T-helper 2 cell (primary cell): ENCODE measurements at places on chromosomes 6 and 20.

- no peak for DNase-seq
Measured at GRCh38 chr6:53628354-53629119, 37.0 kb downstream of the KLHL31 start.

DNA sequence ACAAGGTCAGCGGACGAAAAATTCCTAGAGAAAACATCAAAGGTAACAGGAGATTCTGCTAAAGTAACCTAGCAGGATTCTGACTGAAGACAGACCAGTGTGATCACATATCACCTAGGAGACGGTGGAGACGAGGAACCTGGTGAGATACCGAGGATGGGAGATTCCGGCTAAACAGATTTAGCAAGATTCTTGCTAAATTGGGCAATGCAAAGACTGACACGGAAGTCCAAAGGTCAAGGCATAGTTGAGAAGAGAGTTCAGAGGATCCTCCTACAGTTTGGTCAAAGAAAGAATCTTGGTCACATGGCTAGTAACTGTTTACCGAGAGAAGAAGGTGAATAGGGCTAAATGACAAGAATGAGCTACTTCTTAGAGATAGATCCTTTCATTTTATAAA, 61.1 kb downstream of the TMEM170B start:
- DNase-seq = no peak

DNA sequence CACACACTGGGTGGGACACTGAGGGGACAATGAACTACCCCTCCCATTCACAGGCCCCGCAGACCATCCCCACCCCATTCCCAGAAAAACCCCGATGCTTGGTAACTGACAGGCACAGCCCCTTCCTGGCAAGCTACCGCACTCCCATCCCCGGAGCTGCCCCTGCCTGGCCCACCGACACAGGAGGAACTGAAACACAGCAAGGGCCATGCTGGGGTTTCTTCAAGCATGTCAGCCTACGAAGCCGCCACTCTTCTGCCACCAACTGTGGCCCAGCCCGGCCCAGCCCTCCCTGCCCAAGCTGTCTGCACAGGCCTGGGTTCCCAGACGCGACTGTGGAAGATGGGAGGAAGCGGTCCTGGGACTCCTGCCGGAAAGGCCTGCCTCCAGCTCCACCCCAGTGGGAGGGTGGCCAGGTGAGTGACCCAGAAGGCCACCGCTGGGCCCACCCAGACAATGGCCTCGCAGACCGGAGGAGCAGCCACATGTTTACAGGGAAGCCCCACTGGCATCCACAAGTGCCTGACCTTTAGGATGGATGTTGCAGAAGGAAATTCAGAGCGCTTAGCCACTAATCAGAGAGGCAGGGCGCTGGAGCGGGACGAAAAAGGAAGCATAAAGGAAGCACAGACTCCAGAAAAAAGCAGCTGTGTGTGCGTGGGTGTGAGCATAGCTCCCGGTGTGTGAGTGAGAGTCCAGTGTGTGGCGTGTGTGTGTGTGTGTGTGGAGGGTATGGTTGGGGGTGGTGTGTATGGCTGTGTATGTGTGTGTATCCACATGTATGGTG, 91.6 kb downstream of the PRND start:
- DNase-seq = no peak

DNA sequence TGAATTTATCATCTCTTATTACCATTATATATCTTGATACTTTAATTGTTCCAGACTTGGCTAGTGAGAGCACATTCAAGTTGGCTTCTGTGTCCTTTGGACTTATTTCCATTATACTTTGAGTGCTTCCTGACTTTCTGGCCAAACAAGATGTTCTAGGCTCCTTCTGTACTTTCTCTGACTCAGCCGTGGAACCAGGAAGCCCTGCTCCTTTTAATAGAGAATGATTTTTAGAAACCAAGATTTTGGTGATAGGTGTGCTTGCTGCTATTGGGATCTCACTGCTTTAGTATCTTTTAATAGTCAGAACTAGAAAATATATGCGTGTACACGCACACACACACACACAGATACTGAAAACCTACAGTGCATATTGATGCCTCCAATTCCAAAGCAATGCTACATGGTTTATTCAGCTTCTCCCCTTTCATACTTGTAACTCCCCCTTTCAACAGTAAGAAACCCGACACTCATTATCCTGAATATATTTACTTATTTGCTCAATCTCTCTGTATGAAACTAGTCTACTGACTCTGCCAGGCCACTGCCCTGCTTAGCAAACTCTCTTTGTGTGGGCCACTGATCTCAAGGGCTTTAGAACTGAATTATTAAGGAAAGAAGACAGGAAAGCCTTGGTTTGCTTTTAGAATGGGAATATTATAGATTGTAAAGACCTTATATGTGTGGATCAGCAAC, 42.7 kb upstream of the EZR start:
- DNase-seq = no peak

- DNase-seq = no peak
Measured at GRCh38 chr6:105251689-105252088, 71.9 kb upstream of the POPDC3 start.

DNA sequence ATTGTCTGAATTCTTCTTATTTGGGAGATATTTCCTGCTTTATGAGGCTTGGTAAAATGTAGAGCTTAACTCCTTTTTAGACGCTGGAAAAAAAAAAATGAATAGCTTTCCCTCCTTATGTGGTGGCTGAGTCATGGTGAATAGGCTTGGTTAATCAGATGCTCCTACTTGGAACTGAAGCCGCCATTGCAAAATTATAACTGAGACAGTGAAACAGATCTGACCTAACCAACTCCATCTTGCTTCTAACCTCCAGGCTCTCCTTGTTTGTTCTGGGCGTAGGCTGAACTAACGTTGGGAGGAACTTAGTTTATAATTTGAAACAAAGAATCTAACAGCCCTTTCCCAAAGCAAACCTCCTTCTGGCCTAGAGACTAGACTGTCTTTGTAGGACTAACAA, 43.2 kb upstream of the PLCB4 start:
- DNase-seq = no peak

GRCh38 chr20:44908987-44909871, 631 bp upstream of the PABPC1L start:
- DNase-seq = no peak

DNA sequence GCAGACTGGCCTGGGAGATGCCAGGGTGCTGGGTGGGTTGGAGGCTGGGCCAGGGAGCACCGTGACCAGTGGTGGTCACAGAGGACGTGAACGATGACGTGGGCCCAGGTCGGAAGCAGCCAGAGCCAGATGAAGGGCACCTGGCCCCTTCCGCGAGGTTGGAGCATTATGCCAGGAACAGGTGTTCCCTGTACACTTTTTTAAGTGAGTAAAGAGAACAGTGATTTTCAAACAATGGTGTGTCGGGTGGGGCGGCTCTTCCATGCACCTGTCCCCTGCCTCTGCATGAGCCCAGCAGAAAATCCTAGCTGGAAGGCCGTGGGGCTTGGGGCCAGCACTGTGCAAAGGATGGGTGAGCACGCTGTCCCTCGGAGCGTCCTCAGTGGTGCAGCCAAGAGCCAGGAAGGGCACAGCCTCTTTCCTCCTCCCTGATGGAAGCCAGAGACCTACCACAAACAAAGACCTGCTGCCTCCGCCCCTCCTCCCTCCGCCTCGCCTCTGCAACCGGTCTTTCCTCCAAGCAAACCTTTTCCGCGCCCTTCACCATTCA, 350.5 kb downstream of the ZFAND3 start:
- DNase-seq = no peak

DNA sequence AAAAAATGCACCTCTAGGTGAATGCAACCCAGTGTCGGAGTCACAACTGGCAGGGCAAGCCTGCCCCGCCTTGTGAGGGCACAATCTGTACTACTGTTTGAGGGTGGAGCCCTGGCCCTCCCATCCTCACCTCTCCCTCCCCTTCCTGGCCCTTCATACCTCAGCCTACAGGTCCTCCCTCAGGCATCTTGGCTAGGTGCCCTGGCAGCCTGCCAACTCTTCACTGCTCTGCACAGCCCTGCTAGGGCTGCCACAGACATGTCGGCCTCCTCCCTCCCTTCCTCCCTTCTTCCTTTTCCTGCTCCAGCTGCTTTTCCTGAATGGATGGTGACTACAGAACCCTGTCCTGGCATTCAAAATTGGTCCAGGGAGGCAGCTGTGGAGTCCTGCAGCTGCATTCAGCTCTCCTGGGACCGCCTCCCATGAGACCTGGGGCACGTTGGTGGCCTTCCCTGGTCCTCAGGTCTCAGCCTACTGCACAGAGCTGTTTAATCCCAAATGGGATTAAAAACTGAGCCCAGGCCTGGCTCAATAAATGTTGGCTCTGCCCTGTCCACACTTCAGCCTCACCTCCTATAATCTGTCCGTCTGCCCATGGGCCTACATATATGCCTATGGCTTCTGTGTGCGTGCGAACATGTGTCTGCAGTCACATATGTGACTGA, 52.7 kb downstream of the CDH22 start:
- DNase-seq = no peak

- no peak for DNase-seq
Measured at GRCh38 chr6:169981969-169982368, 230.5 kb downstream of the ERMARD start.

DNA sequence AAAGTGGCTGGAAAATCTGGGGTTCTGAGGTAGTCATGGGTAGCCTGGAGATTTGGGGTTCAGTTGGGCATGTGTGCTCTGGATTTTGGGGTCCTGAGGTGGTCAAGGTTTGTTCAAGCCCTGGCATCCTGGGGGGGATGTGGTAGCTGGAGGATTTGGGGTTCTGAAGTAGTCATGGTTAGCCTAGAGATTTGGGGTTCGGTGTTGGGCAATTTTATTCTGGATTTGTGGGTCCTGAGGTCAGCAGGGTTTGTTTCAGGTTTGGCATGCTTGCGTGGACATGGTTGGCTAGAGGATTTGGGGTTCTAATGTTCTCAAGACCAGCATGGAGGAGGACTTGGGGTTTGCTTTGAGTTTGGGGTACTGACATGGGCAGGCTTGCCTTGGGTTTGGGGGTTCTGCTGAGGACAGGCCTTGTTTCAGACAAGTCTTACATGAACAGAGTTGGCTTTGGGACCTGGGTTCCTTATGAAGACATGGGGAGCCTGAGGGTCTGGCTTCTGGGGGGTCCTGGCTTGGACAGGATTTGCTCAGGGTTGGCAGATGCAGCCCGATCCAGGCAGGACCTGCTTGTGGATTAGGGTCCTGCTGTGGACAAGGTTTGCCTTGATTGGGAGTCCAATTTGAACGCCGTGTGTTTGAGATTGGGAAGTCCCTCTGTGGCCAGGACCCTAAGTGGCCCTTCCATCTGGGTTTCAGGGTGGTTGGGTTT, 906 bp downstream of the ANKRD60 start:
- no peak for DNase-seq

- no peak for DNase-seq
Measured at GRCh38 chr6:142810952-142811514, 133.9 kb downstream of the HIVEP2 start.

DNA sequence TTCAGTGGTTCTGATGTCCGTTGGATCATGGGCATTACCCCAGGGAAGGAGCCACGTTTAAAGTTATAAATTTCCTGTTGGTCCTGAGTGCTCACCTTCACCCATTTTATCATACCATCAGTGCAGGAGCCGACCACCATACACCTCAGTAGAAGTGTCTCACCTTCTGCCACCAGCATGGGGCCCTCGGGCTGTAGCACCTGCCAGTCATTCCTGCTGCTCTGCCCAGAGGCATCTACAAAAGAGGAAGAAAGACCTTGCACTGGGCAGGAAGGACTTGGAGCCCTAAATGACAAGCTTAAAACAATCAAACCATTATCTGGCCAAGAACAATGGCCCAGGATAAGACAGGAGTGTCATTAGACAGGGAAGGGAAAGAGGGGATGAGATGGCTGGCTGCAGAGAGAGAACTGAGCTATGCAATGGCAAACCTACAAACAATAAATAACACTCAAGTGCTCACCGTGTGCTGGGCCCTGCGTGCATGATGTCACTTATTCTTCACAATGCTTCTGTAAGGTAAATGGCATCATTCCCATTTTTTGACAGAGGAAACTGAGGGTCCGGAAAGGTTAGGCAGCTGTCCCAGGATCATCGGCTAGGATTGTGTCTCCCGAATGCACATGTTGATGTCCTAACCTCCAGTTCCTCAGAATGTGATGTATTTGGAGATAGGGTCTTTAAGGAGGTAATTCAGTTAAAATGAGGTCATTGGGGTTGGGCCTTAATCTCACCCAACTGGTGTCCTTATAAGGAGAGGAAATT, 11.2 kb downstream of the SIRPB2 start:
- DNase-seq = no peak

GRCh38 chr6:54053881-54054391, 57.3 kb upstream of the MLIP start:
- DNase-seq = no peak

DNA sequence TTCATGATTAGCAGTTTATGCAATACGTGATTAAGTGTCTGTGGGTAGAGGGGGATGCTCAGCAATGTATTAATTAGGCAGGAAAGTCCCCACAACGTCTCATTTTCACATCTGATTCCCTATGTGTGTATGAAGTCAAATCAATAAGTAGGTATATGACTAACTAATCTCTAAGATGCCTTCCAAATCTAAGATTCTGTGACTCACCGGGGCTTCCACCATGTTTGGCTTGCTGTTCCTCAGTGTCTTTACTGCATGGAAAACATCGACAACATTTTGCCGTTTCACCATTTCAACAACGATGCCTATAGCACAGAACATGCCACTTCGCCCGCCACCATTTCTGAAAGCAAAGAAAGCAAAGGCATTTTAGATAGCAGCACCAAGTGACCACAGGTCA, 72.0 kb upstream of the THEMIS start:
- DNase-seq = no peak

GRCh38 chr6:129382916-129383315, 327.1 kb downstream of the ARHGAP18 start:
- no peak for DNase-seq

DNA sequence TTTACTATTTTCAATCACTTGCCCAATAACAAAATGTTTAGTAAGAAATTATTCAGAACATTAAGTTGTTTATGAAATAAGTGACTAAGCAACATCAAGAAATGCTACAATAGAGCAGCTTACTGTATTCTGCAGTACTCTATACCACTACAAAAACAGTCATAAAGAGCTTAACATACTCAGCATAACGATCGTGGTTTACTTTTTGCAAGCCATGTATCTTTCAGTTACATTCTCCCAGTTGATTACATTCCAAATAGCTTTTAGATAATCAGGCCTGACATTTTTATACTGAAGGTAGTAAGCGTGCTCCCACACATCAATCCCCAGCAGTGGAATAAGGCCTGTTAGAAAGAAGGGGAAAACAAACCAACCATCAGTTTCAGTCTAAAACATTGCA, 10.7 kb downstream of the SOD2 start:
- DNase-seq = no peak

DNA sequence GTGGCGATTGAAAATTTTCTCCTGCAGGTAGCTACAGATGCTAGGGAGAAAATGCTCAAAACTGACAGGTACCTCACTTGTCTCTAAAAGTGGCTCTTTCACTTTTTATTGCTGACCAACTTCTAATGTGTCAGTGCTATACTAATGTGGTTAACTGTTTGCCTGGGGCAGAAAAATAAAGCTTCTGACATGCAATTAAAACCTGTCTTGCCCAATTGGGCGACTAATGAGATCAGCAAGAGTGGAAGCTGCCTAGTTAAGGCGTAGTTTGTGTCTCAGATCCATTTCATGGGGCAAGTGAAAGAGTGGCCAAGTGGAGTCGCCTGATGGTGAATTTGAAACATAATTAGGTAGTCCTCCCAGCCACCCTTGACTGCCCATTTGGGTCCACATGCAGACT, 193.3 kb downstream of the TSHZ2 start:
- DNase-seq = no peak

GRCh38 chr6:74182992-74183391, 487.0 kb downstream of the CD109 start:
- no peak for DNase-seq

GRCh38 chr6:14658886-14659561, 541.5 kb downstream of the CD83 start:
- DNase-seq = no peak
